ENCODE measurements at places on chromosomes 6 and 20.

GRCh38 chr6:160426136-160426535, 78.0 kb downstream of the SLC22A3 start:
- DNase-seq: no peak

DNA sequence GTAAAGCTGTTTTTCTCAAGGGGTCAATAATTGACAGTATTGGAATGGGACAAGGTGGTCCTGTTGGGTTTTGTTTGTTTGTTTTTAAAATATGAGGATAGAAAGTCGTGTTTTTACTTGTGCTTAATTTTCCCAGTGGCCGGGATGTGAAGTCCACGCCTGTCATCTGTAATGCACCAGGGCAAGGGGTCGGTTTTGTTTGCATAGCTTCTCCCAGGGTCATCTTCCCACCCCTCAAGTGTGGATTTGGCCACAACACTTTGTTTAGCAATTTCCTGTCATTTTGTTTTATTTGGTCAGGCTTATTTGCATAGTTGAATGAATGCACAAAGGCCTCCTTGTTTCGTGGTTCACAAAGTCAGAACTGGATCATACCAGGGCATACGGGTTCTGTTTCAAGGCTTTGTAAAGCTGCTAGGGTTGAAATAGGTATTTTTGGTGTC, 29.8 kb downstream of the SYNJ2 start:
- DNase-seq: no peak

- no peak for DNase-seq
Observed at GRCh38 chr6:91486200-91486599, 899.3 kb upstream of the MAP3K7 start.

DNA sequence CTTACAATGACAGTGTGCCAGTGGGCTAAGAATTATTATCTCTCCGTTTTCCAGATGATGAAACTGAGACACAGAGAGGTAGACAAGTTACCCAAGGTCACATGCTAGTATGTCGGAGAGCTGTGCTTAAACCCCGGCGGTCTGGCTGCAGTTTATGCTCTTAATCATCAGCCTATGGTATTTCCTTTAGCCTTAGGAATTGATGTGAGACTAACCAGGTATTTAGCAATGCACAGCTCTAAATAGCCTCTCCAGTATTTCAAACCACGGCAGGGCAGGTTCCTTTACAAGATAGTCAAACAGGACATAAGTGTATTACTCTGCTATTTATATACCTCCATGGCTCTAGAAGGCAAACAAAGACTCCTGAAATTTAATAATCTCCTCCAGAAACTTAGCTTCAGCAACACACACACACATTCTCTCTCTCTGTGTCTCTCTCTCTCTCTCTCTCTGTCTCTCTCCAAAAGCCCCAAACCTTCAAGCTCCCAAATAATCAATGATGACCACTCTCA, 142.0 kb upstream of the ZNF217 start:
- DNase-seq: no peak

- no peak for DNase-seq
Observed at GRCh38 chr6:1945235-1945832, 300.1 kb downstream of the GMDS start.

- no peak for DNase-seq
Observed at GRCh38 chr6:47650553-47651432, 47.6 kb upstream of the ADGRF4 start.

- DNase-seq: no peak
Observed at GRCh38 chr6:33426590-33427511, 7.0 kb downstream of the SYNGAP1 start.

DNA sequence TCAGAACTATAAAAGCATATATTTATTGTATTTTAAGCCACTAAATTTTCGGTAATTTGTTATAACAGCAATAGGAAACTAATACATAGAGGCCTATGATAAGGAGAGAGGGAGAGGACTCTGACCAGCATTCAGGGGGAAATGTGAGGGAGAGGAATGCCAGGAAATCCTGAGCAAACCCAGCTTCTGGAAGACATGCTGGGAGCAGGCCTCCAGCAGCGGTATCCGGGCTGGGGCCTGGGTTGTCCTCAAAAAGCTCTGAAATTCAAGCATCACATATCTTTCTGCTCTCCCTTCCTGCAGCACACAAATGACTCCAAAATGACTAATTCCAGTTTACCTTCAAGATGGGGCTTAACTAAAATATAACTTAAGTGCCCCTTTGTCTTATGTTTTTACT, 33.4 kb upstream of the RIMS1 start:
- no peak for DNase-seq

GRCh38 chr6:151025076-151025475, 159.6 kb downstream of the MTHFD1L start:
- peak; percentile 41 for DNase-seq

DNA sequence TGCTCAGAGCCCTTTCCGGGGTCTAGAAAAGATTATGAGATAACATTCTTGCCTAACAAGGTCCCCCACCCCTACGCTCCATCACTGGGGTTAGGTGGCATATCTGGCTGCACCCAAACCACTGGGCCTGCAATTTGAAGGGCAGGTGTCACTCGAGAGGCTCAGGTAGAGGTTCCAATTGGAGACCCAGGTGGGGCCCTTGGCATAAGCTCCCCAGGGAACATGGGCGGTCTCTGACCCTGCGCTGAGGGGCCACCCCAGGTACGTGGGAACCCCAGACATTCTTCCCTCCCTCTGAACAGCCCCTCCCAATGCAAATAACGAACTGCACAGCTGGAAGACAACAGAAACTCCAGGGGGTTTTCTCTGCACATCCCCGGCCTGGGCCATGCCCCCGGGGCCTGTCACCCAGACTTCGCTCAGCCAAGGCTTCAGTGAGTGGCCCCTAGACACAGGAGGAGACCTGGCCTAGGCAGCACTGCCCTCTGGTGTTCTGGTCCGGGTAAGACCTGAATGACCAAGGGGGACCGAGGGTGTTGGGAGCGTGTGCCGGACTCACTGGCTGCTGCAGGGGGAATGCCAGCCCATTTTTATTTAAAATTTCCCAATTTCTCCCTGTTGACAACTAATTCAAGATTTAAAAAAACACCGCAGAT, 47.5 kb downstream of the DSTN start:
- peak; percentile 71 for DNase-seq

DNA sequence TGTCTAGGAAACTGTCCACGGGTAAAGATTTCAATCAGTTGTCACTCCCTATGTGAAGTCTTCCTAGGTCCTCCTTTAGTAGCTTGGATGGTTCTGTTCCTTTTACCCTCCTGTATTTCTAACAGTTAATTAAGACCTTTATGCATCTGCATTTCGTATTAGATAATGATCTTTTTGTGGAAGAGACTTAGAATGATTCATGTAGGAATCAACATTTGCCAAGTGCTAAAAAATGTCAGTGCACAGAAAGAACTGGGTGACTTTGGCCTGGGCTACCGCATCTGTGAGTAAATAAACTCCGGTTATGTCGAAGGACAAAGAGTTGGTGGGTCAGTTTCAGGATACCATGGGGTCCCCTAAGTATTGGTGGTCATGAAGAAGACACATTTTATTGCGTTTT, 918.0 kb downstream of the TFAP2A start:
- DNase-seq: no peak

GRCh38 chr6:5729080-5729434, 277.7 kb downstream of the NRN1 start:
- DNase-seq: no peak

- DNase-seq: no peak
Observed at GRCh38 chr20:4929686-4930397, 71.5 kb downstream of the SLC23A2 start.

DNA sequence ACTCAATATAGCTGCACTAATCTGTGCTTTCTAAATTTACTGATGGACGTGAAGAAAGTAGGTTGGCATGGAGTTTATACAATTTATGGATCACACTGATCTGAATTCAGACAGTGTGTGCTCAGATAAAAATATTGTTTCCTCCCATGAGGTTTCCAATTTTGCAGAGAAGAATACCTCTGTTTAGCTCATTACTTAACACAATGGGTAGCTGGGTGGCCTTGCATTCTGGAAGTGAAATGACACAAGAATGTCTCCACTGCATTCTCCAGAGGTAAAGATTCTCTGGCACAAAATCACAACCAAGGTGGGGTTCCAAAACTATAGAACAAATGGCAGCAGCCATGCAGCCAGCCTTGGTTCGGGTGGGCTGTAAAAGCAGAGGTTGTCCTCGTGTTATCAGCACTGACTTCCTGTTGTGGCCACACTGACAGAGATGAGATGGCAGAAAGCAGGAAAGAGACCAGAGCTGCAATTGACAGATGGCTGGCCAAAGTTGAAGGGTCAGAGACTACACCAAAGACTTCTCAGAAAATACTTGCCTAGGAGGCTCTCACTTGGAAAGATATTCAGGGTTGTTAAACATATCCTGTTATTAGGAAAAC, 50.2 kb downstream of the HDAC2 start:
- no peak for DNase-seq

DNA sequence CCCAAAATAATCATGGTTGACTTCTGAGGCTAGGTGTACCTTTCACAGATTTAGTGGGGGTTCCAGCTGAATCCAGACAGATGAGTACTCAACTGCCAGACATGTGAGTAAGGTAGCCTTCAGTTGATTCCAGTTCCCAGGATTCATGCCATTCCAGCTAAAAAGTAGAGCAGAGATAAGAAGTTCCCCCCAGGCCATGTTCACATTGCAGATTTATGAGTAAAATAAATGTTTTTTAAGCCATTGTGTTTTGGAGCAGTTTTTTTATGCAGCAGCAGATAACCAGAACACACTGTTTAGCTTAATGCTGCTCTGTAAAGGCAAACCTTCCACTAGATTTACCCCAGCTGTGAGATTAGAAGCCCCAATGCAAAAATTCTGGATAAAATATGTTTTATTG, 245.0 kb downstream of the RFPL4B start:
- DNase-seq: no peak

- no peak for DNase-seq
Observed at GRCh38 chr20:15840636-15841301, 732.5 kb downstream of the KIF16B start.

DNA sequence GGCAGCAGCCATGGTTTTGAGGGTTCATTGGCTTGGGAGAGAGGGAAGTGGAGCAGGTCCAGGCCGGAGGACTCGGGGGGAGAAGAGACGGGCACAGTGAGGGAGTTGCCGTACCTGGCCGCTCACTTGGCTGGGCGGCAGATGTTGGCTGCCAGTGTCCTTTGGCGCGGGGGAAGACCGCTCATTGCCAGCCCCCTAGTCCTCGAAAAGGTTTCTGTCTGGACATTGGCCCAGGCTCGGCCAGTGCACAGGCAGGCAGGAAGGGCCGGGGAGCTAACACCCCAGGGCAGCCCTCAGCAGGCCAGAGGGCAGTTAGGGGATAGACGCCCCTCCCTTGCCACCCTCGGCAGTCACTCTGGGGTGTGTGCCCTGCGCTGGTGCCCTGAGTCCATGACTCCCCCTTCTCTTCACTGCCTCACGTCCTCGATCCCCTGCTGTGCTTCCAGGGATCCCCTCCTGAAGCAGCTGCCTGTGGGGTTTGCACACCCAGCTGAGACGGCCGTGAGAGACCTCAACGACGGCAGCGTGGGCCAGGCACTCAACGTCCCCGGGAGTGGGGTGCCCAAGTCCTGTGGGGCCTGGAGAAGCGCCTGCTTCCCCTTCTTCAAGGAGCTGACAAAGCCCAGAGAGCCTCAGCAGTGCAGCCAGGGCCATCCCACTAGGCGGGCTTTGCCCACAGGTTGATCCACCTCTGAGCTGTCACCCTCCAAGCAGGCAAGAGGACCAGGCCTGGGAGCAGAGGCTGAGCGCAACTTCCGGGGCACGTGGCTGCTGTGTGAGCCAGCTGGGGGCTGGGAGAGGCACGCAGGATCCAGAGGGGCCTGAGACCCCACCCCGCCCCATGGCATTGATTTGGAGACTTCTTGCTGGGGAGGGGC, 20.4 kb downstream of the RBM38 start:
- DNase-seq: no peak

GRCh38 chr6:108421366-108421765, 126.5 kb downstream of the AFG1L start:
- no peak for DNase-seq

DNA sequence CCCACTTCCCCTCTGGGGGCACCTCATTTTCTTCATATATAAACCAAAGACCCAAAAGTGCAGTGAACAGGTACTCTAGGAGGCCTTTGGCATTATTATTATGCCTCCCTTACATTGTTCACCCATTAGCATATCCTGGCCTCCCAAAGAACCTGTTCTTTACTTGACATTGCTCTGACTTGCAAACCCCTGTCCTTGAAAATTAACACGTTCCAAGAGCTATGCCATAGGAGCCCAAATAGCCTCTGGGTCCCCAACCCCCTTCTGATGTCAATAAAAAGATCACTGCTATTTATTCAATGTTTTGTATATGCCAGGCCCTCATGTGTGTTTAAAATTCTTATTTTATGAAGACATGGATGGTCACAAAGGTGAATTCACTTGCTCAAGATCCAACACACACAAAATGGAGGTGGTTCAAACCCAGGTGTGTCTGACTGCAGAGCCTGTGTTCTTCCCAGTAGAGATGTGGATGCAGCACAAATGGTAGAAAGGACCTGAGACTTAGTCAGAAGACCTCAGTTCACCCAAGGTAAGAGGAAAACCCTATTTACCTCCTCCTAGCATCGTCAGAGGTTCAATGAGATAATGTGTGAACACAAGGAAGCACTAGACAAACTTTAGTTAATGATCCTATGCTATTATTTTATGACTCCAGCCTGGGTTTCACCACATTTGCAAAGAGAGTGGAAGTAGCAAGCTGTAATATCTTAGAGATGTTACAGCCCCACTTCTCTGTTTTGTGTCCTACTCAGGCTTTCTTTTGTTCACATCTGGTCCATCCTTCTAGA, 36.6 kb downstream of the BCL2L1 start:
- DNase-seq: no peak

DNA sequence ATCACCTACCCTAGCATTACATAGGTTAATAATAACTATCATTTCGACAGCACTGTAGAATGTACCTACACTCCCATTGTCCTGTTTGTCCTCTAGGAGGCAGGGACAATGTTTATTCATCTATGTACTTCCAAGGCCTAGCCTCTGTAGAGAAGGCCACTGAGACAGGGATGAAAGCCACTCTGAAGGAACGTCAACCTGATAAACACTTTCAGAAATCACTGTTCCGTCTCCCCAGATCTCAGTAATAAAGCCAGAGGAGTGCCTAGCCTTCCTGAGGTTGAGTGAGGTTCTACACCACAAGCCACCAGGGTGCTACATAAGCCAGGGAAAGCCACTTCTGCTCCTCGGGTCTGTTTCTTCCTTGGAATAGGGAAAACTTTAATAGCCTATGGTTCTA, 44.8 kb downstream of the POPDC3 start:
- DNase-seq: no peak

DNA sequence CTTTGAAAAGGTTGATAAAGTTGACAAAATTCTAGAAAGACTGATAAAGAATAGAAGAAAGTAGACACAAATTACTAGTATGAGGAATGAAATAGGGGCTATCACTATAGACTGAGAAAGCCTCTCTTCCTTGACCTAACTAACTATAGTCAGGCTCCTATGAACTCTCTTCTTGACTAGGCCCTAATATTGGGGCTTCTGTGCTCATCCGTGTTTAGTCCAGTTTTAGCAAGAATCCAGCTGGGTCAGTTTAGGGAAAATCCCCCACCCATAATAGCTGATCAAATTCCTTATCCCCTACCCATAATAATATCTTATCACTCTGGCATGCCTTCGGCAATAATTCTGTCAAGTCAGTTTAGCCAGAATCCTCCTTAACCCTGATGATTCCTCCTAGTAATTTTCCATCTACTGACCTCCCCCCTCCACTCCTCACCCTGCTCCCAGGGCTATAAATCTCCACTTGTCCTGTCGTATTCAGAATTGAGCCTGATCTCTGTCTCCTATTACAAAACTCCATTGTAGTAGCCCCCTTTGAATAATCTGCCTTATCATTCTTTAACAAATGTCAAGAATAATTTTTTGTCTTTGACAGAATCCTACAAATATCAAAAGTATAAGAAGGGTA, 138.1 kb downstream of the TFAP2A start:
- no peak for DNase-seq

- DNase-seq: no peak
Observed at GRCh38 chr20:41714030-41714429, 95.9 kb upstream of the CHD6 start.
